ENCODE measurements at places on chromosomes 12 and 14.

GRCh38 chr14:89407856-89408255 is 9.2 kb downstream of the FOXN3 start:
- DNase-seq, result no peak

- DNase-seq, result no peak
Measured at GRCh38 chr14:104548802-104549535, 30.6 kb upstream of the C14orf180 start.

DNA sequence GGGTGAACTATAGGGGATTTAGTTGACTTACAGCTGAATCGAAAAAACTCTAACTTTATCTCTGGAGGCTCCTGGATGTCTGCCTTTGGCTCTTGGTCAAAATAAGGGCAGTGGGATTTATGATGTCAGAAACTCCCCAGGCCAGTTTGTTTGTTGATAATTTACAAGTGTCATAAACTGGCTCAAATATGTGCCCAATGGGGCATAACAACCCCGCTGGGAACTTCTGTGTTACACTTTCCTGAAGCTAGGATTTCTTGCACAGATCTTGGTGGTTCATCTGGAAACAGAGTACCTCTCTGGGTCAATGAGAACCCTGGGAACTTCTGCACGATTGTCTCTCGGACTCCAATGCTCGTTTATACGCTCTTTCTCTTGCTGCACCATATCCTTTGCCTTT is 58.7 kb upstream of the MUCL1 start:
- no peak for DNase-seq

- no peak for DNase-seq
Measured at GRCh38 chr12:27034607-27035293, 12.4 kb downstream of the MED21 start.

GRCh38 chr12:126734710-126735109 is 1532.3 kb upstream of the TMEM132C start:
- no peak for DNase-seq

DNA sequence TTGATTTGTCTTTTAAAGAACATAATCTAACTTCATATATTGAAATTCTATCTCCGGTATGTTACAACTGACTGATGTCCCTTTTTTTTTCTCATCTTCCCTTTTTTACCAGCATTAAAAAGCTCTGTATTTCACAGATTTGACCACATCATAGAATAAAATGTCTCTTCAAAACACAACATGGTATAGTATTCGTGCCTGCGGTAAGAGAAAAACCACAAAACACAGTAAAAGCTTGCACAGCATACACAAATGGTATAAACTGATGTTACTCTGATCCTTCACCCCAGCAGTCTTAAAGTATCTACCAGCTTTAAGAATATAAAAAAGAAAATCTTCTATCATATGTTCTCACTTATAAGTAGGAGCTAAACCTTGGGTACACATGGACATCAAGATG is 83.4 kb downstream of the HECTD1 start:
- no peak for DNase-seq

DNA sequence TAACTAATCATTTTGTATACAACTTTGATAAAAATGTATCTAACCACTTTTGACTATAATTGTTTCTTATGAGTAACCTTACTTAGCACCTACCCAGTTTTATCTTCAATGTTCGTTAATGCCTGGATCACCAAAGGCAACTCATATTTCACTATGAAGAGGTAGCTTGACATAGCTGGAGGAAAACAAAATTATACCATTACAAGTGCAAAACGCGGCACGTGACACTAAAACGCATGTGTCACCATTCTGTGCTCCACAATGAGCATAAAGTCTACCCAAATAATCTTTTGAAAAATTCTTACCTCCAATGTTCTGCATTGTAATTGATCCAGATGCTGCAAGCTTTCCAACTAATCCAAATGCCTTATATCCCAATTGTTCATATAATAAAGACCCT is 5.8 kb downstream of the SLC38A2 start:
- DNase-seq, result no peak

DNA sequence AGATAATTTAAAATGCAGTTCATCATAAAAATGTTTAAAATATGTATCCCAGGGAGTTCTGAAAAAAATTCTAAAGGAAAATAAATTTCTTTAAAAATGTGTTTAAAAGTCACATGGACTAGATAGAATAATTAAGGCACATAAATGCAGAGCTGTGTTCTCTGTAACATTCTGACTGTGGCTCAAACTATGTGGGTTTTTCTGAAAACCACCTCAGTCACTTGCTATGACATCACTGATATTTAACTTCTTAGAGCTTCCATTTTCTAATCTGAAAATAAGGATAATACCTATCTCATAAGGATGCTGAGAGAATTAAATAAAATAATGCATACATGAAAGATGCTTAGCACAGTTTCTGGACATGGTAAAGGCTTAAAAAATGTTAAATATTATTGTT is 107.3 kb downstream of the SLC41A2 start:
- DNase-seq, result no peak

DNA sequence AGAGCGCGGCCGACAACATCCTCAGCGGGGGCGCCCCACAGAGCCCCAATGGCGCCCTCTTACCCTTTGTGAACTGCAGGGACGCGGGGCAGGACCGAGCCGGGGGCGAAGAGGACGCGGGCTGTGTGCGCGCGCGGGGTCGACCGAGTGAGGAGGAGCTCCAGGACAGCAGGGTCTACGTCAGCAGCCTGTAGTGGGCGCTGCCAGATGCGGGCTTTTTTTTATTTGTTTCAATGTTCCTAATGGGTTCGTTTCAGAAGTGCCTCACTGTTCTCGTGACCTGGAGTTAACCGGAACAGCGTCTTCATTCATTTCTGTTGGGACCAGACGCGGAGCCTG is 103.8 kb upstream of the FKBP4 start:
- no peak for DNase-seq

DNA sequence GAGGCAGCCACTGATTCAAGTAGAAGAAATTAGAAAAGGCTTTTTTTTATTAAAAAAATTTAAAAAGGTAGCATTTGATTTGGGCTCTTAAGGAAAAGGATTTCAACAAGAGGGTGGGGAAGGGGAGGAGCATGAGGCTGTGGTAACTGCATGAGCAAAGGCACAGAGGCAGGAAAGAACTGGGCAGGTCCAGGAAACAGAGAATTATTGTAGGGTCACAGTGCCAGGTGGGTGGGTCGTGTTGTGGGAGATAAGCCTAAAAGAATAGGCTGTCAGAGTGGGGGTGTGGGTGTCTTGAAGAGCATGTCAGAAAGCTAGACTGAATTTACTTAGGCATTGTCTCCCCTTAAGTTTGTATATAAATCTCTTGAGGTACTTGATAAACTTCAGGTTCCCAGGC is 7.8 kb downstream of the LIMA1 start:
- no peak for DNase-seq

- no peak for DNase-seq
Measured at GRCh38 chr12:47548401-47548800, 157.4 kb downstream of the RPAP3 start.

DNA sequence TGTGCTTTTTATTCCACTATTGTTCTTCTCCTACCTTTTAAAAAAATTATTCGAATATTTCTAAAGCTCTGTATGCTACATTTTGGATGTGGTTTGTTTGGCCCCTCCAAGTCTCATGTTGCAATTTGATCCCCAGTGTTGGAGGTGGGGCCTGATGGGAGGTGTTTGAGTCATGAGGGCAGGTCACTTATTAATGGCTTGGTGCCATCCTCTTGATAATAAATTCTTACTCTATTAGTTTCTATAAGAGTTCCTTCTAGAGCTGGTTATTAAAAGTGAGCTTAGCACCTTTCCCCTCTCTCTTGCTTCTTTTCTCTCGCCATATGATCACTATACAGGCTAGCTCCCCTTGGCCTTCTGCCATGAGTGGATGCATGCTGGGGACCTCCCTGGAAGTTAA is 445.6 kb upstream of the PDE3A start:
- no peak for DNase-seq

DNA sequence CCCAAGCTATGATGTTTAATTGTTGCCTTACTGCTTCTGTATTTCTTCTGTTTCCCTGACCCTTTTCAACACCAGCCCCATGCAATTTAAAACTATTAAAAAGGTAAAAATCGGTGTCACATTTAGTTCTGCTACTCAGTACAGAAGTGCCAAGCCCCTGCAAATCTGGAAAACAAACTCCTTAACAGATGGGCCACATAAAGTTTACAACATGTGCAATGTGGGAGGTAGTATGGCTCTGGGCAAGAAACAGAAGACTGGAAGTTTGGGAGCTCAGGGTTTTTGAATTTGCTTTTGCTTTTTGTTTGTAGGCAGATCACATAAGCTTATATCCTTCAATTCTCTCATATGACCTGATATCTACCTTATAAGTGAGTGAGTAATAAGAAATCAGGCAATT is 404.0 kb upstream of the ATP2B1 start:
- no peak for DNase-seq

- DNase-seq, result no peak
Measured at GRCh38 chr14:68333262-68333661, 459.6 kb downstream of the ZFP36L1 start.

- no peak for DNase-seq
Measured at GRCh38 chr12:128098730-128099129, 168.2 kb upstream of the TMEM132C start.

GRCh38 chr14:49975276-49975675 is 82.4 kb downstream of the ARF6 start:
- DNase-seq, result no peak
